ENCODE measurements at places on chromosomes 6 and 20. TPM values are rescaled to one million over a fixed set of nuclear protein-coding genes. Genes with fewer than 3 reads are reported as not detected.

The SLC22A16 gene
- total RNA-seq = 1.00 TPM

- peak; percentile 80 for DNase-seq
Measured at GRCh38 chr6:113414511-113414910, 442.6 kb upstream of the MARCKS start.

GRCh38 chr6:23790756-23791155, 335.3 kb upstream of the NRSN1 start:
- no peak for DNase-seq

- no peak for DNase-seq
Measured at GRCh38 chr20:37202267-37202943, 23.1 kb upstream of the MROH8 start.

The NKX2-4 gene
- not detected for total RNA-seq

Measured in posterior vena cava (tissue), 2 donors.